ENCODE measurements at places on chromosomes 7 and 10.

GRCh38 chr7:109235316-109235715, 665.6 kb downstream of the DNAJB9 start:
- no peaks in the 10 kb centered on the region for H3K36me3 ChIP-seq
- no peak for DNase-seq
- H3K27me3 ChIP-seq, result no peaks in the 10 kb centered on the region
- no peak overlapping the region for H3K27ac ChIP-seq
- H3K4me3 ChIP-seq, result no peak overlapping the region

GRCh38 chr7:131388126-131388525, 60.5 kb downstream of the MKLN1 start:
- DNase-seq, result no peak
- peaks cover 12% of the 10 kb centered on the region for H3K36me3 ChIP-seq
- no peak overlapping the region for H3K4me3 ChIP-seq
- no peak overlapping the region for H3K27ac ChIP-seq

DNA sequence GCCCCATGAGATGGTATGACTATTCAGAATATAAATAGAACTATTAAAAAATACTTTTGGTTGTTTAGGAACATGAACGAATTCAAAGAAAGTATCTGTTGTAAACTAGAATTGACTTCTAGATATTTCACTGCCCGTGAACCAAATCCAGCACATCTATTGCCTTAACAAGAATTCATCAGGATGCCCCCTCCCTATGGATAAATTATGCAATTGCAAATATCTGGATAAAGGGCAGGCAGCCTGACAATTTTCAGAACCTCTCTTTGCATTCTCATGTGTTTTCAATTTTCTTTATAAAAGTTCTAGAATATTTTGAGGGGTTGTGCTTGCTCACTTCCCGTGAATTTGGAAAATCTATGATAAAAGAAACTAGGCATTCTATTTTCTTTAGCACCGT, 822.1 kb upstream of the SORCS1 start:
- no peaks in the 10 kb centered on the region for H3K4me1 ChIP-seq
- H3K4me3 ChIP-seq, result no peak overlapping the region
- H3K27ac ChIP-seq, result no peak overlapping the region
- no peaks in the 10 kb centered on the region for H3K36me3 ChIP-seq

GRCh38 chr10:55464083-55464482, 663.1 kb upstream of the PCDH15 start:
- no peak overlapping the region for H3K4me3 ChIP-seq
- no peaks in the 10 kb centered on the region for H3K36me3 ChIP-seq
- H3K27me3 ChIP-seq, result no peaks in the 10 kb centered on the region
- no peak for DNase-seq
- no peak overlapping the region for H3K27ac ChIP-seq
- no peaks in the 10 kb centered on the region for H3K4me1 ChIP-seq

DNA sequence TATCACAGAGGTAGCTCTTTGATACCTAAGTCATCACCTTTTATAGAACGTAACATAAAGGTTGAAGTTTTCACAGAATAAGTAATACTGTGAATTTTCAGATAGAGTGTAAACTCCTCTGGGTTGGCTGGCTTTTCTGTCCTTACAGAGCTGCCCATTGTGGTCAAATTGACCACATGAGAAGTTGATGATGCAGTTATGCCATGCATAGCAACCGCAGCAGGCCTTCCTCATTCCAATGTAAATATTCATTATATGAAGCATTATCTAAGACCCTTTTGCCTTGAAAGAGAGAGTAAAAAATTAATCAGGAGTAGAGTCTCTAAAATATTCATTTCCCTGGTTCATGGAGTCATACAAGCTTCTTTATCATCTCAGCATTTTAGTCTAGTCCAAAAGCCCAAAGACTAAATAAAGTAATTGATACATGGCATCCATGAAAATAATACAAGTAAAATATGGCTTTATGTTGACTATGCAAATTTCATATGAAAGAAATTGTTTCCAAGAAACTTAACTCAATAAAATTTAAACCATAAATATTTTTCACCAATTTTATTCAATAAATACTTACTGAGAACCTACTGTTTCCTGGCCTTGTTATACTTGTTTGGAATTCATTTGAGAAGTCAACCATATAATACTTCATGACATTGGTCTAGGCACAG, 516.4 kb downstream of the PCDH15 start:
- H3K4me1 ChIP-seq, result no peaks in the 10 kb centered on the region
- no peak overlapping the region for H3K4me3 ChIP-seq
- H3K36me3 ChIP-seq, result no peaks in the 10 kb centered on the region
- no peak for DNase-seq
- no peak overlapping the region for H3K27ac ChIP-seq
- no peaks in the 10 kb centered on the region for H3K27me3 ChIP-seq

DNA sequence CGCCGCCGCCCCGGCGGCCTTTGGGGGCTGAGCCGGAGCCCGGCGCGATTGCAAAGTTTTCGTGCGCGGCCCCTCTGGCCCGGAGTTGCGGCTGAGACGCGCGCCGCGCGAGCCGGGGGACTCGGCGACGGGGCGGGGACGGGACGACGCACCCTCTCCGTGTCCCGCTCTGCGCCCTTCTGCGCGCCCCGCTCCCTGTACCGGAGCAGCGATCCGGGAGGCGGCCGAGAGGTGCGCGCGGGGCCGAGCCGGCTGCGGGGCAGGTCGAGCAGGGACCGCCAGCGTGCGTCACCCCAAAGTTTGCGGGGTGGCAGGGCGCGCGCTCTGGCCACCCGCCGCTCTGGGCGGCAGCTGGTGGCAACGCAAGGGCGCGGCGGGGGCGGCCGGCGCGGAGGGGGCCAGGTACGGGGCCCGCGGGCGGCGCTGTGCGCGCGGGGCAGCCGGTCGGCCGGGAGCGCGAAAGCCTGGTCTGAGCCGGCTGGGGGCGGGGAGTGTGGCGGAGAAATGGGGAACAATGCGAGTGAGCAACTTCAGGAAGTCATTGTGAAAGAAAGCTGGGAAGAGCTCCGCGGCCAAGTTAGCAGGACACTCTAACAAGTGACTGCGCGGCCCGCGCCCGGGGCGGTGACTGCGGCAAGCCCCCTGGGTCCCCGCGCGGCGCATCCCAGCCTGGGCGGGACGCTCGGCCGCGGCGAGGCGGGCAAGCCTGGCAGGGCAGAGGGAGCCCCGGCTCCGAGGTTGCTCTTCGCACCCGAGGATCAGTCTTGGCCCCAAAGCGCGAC, at the start of gene IKZF1:
Gene IKZF1 (plus strand): TSS at position 588 of the 782 bp plus-strand sequence. CDS start 14,346 bp downstream, outside the sequence.
- peak within 1 kb of the TSS; percentile 96 for H3K27ac ChIP-seq
- DNase-seq, result peak; percentile 76
- peaks cover 44% of the 10 kb centered on the region for H3K36me3 ChIP-seq
- H3K4me3 ChIP-seq, result peak within 1 kb of the TSS; percentile 92
- H3K4me1 ChIP-seq, result peaks cover 48% of the 10 kb centered on the region
- no peaks in the 10 kb centered on the region for H3K27me3 ChIP-seq

DNA sequence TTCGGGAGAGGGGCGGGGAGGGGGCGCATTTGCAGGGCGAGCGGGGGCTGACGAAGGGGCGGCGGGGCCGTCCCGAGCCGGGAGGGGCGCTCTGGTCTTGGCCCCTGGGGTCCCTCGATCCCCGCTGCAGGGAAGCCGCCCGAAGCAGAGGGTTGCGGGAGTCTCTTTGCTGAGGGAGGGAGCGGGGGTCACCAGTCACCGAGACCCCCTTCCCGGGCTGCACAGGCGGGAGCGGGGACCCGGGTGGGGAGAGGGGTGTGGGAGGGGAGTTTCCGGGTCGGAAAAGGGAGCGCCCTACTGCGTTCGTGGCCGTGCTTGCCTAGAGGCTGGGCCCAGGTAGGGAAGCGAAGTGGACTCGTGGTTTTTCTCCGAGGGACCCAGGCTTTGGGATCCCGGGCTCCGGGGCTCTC, 422 bp downstream of the AP1S1 start:
- peak overlapping the region; percentile 75 for H3K4me3 ChIP-seq
- no peak overlapping the region for H3K27ac ChIP-seq
- no peaks in the 10 kb centered on the region for H3K36me3 ChIP-seq
- peak; percentile 22 for DNase-seq

DNA sequence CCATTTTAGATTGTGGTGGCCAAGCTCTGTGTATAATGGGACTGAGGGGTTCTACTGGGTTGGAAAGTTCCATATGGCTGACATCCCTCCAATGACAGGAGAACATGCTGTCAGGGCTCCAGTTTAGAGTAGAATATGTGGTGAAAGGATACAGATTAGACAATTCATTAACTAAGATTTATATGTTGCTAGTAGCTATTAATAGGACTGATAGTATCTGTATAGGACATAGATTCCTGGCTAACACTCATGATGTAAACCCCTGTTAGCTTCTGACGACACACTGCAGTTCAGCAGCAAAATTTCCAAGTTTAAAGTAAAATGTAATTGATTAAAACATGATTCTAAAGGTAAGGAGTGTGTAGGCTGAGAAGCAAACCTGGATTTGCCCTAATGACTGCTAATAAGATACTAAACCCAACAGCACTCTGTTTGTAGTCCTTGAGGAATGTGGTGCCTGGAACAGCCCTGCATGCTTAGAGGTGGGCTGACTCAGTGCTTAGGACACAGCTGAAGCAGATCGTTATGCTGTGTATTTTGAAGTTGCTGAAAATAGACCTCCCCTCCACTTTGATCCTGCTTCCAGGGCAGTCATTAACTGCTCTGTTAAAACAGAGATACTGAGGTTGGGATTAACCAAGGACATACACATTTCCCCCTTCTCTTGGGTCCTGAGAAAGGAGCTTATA, 1129.6 kb downstream of the SORCS3 start:
- H3K36me3 ChIP-seq, result no peaks in the 10 kb centered on the region
- no peaks in the 10 kb centered on the region for H3K27me3 ChIP-seq
- H3K4me1 ChIP-seq, result no peaks in the 10 kb centered on the region
- H3K4me3 ChIP-seq, result no peak overlapping the region
- no peak for DNase-seq

DNA sequence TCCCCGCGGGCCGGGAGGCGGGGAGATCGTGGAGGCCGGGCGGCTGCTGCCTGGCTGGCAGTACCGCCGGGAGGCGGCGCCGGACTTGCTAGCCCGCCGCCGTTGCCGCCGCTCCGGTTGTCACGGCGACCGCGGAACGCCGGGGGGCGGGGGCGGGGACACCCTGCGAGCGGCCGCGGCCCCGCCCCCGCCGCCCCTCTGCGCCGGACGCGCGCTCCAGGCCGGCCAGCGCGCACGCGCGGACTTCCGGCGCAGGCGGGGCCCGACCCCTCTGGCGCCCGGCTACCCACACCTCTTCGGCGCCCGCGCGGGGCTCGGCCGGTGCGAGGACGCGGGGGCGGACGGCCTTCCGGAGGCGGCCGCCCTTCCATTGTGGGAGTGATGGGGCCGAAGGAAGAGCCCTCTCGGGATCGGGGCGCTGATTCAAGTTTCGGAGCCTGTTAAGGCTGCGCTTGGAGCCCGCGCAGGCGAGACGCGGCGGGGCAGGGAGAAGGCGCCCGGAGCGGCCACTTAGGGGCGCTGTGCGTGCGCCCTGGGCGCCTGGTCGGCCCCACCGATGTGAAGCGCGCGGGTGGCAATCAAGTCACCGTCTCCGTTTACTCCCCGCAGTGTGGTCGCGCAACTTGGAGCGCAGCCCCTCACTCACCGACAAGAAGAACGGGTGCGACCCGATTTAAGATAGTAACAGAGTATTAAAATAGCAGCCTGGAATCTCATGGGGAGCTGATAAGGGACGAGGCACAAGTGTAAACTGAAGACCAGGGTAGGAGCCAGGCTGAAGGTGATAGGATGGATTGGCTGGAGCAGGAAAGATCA, 449 bp upstream of the DPY19L1 start:
- peaks cover 27% of the 10 kb centered on the region for H3K4me1 ChIP-seq
- peak overlapping the region; percentile 82 for H3K4me3 ChIP-seq

DNA sequence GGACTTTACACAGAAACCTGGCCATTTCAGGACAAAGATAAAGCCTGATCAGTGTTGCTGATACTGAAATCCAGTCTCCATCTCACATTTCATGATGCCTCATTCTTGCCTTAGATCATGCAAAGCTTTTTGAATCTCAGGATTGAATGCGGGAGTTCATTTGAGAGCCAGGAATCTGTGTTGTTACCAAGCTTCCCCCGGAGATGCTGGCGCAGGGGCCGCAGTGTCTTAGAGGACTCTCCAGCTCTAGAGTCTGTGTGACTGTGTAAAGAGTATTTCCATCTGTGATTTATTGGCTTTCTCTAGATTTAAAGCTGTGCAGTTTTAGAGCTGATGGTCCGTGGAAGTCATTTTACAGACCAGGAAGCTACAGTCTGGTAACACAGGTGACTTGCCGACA, 32.0 kb downstream of the LMTK2 start:
- no peak overlapping the region for H3K4me3 ChIP-seq
- no peak for DNase-seq
- H3K27me3 ChIP-seq, result no peaks in the 10 kb centered on the region
- peaks cover 28% of the 10 kb centered on the region for H3K4me1 ChIP-seq

DNA sequence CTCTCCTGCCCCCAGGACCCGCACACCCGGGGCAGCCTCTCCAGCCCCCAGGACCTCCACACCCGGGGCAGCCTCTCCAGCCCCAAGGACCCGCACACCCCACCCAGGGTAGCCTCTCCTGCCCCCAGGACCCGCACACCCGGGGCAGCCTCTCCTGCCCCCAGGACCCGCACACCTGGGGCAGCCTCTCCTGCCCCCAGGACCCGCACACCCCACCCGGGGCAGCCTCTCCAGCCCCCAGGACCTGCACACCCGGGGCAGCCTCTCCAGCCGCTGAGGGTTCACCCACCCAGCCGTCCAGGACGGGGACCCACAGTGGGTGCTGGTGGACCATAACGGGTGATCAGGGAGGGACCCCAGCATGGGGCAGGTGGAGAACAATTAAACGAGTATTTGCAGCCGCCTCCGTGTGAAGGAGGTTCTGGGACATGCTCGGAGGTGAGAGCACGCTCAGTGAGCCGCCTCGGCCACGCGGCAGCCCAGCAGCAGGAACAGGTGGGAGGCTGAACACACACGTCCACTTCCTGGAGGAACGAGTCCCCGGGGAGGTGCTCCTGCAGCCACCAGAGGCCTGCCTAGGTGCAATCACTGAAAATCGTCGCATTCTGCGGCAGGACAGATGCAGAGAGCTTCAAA, 107.9 kb downstream of the PDGFA start:
- peak overlapping the region; percentile 48 for H3K27ac ChIP-seq
- no peaks in the 10 kb centered on the region for H3K27me3 ChIP-seq
- DNase-seq, result no peak
- no peak overlapping the region for H3K4me3 ChIP-seq

- no peak for DNase-seq
- H3K4me3 ChIP-seq, result no peak overlapping the region
- H3K4me1 ChIP-seq, result peaks cover 10% of the 10 kb centered on the region
- H3K27me3 ChIP-seq, result no peaks in the 10 kb centered on the region
- H3K27ac ChIP-seq, result no peak overlapping the region
These were observed 43.6 kb downstream of the RAB11FIP2 start for GRCh38 chr10:118003126-118003525.

- no peak for DNase-seq
- no peak overlapping the region for H3K27ac ChIP-seq
- no peaks in the 10 kb centered on the region for H3K27me3 ChIP-seq
- H3K36me3 ChIP-seq, result no peaks in the 10 kb centered on the region
- no peak overlapping the region for H3K4me3 ChIP-seq
These were observed 225.6 kb downstream of the LRRTM3 start for GRCh38 chr10:67151471-67151870.

- H3K36me3 ChIP-seq, result peaks cover 10% of the 10 kb centered on the region
- no peak overlapping the region for H3K27ac ChIP-seq
- DNase-seq, result no peak
- no peaks in the 10 kb centered on the region for H3K4me1 ChIP-seq
- no peaks in the 10 kb centered on the region for H3K27me3 ChIP-seq
These were observed 53.1 kb upstream of the SLIT1 start for GRCh38 chr10:97238855-97239254.
